ENCODE measurements at places on chromosomes 2 and 18. TPM values are rescaled to one million over a fixed set of nuclear protein-coding genes. Genes with fewer than 3 reads are reported as not detected.

KYNU gene
- total RNA-seq: 1.5 TPM

CROCC2 gene
- 0.51 TPM for total RNA-seq

TNFRSF11A gene
- total RNA-seq: 0.66 TPM

CENPA gene
- total RNA-seq: 1.8 TPM

SLC4A3 gene
- total RNA-seq: 1.3 TPM

GATA6 gene
- total RNA-seq: 10.0 TPM

CCDC121 gene
- 2.0 TPM for total RNA-seq

TRPM8 gene
- total RNA-seq: under 0.01 TPM

ABCG5 gene
- not detected for total RNA-seq

PMAIP1 gene
- total RNA-seq: 29.8 TPM

GFPT1 gene
- total RNA-seq: 53.0 TPM

PLGLB2 gene
- total RNA-seq: 1.7 TPM

ATP8B1 gene
- total RNA-seq: 53.4 TPM

FBXO48 gene
- total RNA-seq: 0.26 TPM

MC5R gene
- not detected for total RNA-seq

CTIF gene
- 28.1 TPM for total RNA-seq

SOX11 gene
- 2.1 TPM for total RNA-seq

CHRND gene
- total RNA-seq: not detected

SLC39A6 gene
- total RNA-seq: 107 TPM

DSG1 gene
- not detected for total RNA-seq

DGUOK gene
- total RNA-seq: 51.6 TPM

COL3A1 gene
- total RNA-seq: 925 TPM
